NCI-H774 (cell line): ENCODE measurements at places on chromosomes 13 and 19.

GRCh38 chr13:35621989-35622388, 145.5 kb upstream of the MAB21L1 start:
- no peak for DNase-seq

- no peak for DNase-seq
Measured at GRCh38 chr19:50416034-50416977, 2.4 kb upstream of the SPIB start.

DNA sequence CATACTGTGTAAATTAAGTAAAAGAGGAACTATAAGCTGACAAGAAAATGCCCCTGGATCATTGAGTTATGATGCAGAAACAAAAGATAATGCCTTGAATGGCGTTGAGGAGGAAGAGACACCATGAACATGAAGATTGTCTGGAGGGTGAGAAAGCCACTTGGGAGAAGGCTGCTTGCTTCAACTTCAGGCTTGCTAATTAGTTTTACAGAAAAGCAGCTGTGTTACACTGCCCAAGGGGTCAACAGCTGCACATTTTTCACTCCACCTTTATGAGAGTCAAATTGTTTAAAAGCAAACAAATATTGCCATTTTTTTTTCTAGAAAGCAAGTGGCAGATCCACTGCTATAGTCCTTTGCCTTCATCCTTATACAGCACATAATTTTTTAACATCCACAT, 35.5 kb upstream of the KLF12 start:
- DNase-seq, result no peak

- no peak for DNase-seq
Measured at GRCh38 chr13:80036845-80037504, 304.0 kb downstream of the SPRY2 start.

- DNase-seq, result no peak
Measured at GRCh38 chr13:113919761-113920559, 53.9 kb downstream of the C13orf46 start.
